ENCODE measurements at places on chromosomes 7 and 10. TPM values are rescaled to one million over a fixed set of nuclear protein-coding genes. Genes with fewer than 3 reads are reported as not detected.

- peak; percentile 29 for DNase-seq
Measured at GRCh38 chr7:152588350-152588749, 87.6 kb downstream of the XRCC2 start.

GRCh38 chr7:117818232-117818631 is 55.0 kb downstream of the CTTNBP2 start:
- DNase-seq: no peak

Gene ANKRD7
- 4.0 TPM for total RNA-seq

Gene AUTS2
- 2.3 TPM for total RNA-seq

Gene CALHM2
- total RNA-seq: 2.9 TPM

- no peak for DNase-seq
Measured at GRCh38 chr7:11613292-11613930, 218.6 kb downstream of the THSD7A start.

Measured in Caki2 (cell line).